NCI-H510A treated with DMSO at 0.1 percent for 48 hours (cell line): ENCODE measurements at places on chromosomes 12 and 14.

DNA sequence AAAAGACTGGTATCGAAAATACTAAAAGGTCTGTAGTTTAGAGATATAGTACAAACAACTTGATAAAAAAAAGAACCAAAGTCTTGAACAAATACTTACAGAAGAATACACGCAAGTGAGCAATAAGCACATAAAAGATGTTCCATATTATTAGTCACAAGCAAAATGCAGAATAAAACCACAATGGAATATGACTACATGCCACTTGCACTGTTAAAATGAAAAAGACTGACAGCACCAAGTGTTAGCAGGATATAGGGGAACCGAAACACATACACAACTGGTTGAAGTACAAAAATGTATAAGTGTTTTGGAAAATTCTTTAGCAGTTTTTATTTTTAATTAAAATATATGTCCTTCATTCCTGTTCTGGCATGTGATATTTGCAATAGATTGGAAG, 3.6 kb downstream of the CLEC2A start:
- DNase-seq, result no peak

GRCh38 chr12:94969424-94969823, 34.1 kb downstream of the NDUFA12 start:
- DNase-seq, result no peak

GRCh38 chr12:77992760-77993159, 162.1 kb downstream of the NAV3 start:
- no peak for DNase-seq

GRCh38 chr12:59911516-59911915, 315.7 kb downstream of the SLC16A7 start:
- no peak for DNase-seq

- DNase-seq, result no peak
Observed at GRCh38 chr14:86124328-86124727, 594.4 kb downstream of the FLRT2 start.

GRCh38 chr14:100857233-100857922, 31.5 kb downstream of the MEG3 start:
- DNase-seq, result peak; percentile 72
